ENCODE measurements at places on chromosomes 11 and 22. TPM values are rescaled to one million over a fixed set of nuclear protein-coding genes. Genes with fewer than 3 reads are reported as not detected.

- no peak for DNase-seq
These were observed 475.1 kb downstream of the NELL1 start for GRCh38 chr11:21144531-21144930.

DNA sequence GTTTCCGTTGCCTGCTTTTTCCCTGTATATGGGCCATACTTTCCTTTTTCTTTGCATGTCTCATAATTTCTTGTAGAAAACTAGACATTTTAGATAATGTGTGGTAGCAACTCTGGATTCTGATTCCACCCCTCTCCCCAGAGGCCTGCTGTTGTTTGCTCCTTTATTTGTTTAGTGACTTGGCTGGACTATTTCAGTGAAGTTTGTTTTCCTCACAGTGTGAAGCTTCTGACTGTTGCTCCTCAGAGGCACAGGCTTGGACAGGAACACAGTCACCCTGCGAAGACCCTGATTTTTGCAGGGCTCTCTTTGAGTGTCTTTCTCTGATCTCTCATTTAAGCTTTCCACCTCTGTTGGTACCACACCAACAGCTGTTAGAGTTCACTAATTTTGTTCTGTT is 72.5 kb downstream of the SWAP70 start:
- no peak for DNase-seq

DNA sequence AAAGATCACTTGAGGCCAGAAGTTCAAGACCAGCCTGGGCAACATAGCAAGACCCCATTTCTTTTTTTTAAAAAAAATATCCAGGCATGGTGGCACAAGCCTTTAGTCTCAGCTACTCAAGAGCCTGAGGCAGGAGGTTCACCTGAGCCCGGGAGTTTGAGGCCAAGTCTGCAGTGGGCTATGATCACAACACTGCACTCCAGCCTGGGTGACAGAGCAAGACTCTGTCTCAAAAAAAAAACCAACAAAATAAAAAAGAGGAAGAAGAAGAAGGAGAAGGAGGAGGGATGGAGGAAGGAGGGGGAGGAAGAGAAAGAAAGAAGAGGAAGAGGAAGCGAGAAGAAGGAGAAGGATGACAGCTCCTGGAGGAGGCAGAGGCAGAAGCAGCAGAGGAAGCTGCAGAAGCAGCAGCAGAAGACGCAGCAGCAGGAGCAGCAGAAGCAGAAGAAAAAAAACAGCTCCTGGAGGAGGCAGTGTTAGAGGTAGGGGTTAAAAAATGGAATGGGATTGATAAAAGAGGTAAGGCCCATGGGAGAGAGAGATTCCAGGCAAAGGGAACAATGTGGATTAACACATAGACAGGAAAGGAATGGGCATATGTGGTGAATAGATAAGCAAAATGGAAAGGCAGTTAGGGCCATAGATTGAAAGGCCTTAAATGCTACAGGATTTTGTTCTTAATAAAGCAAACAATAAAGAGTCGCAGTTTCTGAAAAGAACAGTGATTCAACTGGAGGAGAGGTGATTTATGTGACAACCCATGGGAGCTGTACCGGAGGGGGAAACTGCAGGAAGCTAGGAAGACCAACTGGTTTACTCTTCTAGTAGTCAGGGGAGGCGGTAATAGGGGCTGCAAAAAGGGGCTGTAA is 10.9 kb downstream of the PRCP start:
- DNase-seq = no peak

GRCh38 chr11:910044-910588 is 494 bp downstream of the CHID1 start:
- no peak for DNase-seq

GRCh38 chr11:3837793-3838192 is 3.0 kb downstream of the RHOG start:
- DNase-seq = peak; percentile 51

DNA sequence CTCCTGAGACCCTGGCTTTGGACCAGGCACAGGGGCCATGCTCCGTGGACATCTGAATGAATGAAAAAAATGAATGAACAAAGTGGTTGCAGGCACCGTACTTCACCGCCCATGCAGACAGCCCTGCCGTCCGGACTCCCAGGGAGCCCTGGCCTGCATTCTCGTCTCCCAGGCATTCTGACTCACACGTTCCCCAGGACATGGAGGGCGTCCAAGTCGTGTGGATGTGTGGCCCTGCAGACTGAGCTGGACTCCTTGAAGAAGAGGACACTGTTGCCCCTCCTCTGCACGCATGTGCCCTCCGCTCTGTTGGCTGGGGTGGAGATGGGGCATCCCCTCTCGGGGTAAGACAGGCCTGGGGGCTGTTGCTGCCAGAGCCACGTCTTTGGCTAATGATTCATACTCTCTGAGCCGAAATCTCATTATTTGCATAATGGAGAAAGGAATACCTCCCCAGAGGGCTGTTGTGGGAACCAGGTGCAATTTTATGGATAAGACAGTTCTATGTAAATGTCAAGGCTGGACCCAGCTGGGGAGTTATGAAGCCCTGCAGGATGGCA is 49.7 kb downstream of the RTL6 start:
- peak; percentile 84 for DNase-seq

- DNase-seq = no peak
These were observed 28.7 kb downstream of the EIF3F start for GRCh38 chr11:8015753-8016239.

- no peak for DNase-seq
These were observed 129.9 kb downstream of the WT1 start for GRCh38 chr11:32305460-32305859.

DNA sequence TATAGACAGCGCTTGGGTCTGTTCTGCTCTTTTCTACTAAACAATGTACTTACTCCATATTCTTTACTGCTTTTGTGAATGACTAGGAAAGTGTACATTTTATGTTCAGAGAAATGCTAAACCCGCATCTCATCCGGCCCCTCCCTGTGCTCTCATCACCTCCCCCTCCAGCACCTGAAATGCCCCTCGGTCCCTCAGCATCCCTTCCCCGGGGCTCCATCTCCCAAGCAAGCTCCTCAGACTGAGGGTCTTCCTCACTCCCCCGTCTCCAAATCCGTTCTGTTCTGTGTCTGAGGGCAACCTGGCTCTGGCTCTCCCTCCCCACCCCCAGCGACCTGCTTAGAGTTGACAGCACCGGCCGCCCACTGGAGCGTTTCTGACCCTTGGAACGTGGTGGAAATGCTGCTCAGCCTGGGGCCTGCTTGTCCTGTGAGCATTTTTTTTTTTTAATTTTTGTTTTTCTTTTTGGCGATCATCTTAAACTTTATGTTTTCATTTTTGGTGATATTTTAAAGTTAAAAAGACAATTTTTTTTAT is 1.4 kb downstream of the SELENOO start:
- no peak for DNase-seq

GRCh38 chr11:76653674-76654284 is 16.8 kb downstream of the LRRC32 start:
- DNase-seq = peak; percentile 70

DNA sequence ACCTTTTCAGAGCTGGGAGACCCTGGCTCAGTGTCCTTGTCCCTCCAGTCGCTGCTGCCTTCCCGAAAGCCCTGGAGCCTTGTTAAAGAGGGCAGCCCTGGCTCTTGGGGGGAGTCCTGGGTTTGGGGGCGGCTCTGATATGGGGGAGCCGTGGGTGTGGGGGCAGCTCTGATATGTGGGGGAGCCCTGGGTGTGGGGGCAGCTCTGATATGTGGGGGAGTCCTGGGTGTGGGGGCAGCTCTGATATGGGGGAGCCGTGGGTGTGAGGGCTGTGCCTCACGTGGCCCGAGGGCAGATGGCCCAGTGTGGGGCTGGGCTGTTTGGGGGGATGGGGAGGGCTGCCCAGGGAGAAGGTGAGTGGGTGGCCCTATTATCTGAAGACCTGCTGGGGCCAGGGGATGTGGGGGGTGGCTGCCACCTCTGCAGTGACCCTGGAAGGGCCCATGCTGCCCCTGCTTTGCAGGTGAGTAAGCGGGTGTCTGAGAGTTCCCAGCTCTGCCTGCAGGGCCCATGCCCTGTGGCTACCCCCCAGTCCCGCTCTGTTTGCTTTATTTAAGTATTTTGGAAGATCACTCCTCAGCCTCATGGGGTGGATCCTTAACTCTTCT is 30.9 kb upstream of the GRAMD4 start:
- DNase-seq = peak; percentile 31

DNA sequence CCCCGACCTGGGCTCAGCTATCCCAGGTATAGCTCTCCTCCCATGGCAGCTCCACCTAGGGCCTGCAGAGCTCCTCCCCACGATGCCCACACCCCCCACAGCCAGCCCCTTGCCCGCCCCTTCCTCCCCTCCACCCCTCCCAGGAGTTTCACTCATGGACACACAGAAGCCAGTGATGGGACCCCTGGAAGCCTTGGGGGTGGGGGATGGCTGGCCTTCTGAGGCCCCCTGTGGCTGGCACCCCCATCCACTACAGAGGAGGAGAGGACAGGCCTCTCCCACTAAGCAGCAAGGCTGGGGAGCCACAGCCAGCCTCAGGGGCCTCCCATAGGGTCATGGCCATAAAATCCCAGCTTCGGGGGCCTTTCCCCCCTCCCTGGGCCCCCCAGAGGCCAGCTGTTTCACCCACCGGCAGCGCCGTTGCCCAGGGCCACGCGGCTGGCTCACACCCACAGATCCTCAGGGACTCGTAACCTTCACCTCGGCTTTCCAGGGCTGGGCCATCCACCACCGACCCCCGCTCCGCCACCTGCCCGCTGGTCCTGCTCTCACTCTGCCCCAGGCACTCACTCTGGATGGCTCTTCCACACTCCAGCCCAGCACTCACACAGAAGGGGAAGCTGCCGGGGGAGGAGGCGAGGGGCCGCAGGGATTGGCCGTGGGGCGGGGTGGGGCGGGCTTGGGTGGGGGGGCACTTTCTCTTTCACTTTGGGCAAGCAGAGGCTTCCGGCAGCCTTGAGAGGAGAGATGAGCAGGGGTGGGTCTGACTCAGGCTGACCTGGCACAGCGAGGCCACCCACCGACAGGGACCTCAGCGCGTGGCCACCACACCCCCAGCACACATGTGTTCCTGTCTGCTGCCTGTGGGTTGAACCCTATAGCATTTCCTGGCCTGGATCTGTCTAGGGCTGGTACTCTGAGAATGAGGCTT is 2.2 kb downstream of the SLC25A22 start:
- peak; percentile 81 for DNase-seq

DNA sequence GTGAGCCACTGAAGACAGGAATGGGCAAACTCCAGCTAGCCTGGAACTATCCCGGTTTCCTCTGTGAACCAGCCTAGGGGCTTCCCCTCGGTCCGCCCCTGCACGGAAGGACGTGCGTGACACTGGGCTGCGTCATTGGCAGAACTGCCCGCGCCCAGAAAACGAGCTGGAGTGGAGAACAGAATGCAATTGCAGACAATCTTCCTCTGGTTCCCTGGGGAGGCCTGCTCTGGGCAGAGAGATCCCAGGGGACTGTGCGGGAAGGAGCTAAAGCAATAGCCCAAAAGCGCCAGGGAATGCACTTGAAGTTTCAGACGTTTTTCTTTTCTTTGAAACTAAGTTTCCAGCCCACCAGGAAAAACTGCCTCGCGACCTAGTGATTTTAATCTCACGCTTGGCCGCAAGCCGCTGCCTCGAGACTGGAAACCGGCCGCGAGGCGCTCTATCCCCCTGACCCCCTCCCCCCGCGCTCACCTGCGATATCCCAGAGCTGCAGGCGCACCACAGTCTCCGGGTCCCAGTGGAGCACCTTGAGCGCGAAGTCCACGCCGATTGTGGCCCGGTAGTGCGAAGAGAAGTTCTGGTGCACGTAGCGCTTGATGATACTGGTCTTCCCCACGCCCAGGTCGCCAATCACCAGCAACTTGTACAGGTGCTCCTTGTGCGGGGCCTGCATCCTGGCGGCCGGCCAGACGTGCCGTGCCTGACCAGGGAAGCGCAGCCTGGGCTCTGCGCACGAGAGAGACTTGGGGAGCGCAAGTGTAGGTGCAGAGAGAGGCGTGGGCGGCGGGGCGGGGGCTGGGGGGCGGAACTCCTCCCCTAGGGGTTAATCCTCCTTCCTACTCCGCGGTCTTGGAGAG is at the start of gene RAB38:
Gene RAB38 (minus strand): TSS at position 735 of the 860 bp plus-strand sequence. CDS start 59 bp downstream, at position 676.
- DNase-seq = peak; percentile 63

- no peak for DNase-seq
These were observed 18.4 kb downstream of the SYT13 start for GRCh38 chr11:45267652-45268299.

DNA sequence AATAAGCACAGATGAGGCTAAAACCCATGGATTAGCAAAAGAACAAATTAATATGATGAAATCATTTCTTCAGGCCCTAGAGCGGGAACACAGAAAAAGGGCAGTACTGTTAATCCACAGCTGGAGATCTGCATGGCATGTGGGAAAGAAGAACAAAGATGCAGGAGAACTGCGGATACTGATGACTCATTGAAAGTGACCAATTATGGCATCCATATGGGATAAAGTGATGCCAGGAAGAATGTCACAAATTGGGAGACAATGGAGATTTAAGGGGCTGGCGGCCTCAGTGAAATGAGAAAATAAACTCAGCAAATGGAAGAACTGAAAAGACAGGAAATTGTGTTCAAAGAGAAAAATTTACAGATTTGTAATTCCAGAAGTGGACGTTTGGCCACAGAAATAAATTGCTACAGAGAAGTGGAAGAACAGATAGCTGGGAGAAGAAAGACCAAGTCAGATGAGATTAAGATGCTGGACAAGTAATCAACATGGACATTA is 39.4 kb downstream of the SIK3 start:
- DNase-seq = no peak

Gene TYMP
- 12.7 TPM for total RNA-seq

Gene P2RY2
- total RNA-seq = 19.7 TPM

Gene UPK2
- not detected for total RNA-seq

Gene OR6T1
- not detected for total RNA-seq
